ENCODE measurements at places on chromosomes 2 and 18. TPM values are rescaled to one million over a fixed set of nuclear protein-coding genes. Genes with fewer than 3 reads are reported as not detected.

GRCh38 chr2:38260469-38260868 is 116.6 kb downstream of the ATL2 start:
- DNase-seq, result no peak

DNA sequence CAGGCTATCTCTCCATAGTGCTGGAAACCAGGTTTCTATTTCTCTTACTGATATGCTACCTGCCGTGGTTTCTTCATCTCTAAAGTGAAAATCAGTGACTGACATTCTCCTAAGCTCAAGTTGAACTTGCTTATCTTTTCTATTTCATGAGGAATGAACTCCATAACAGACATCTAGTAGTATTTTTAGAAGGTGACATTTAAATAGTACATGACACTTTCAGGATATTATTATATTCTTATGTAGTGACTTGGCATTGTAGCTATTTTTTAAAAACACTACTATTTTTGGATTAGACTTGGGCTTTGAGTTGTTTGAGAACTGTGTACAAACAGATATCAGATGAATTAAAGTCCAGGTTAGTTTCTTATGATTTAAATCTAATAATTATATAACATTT is 1381.8 kb downstream of the DSC3 start:
- no peak for DNase-seq

- no peak for DNase-seq
Measured at GRCh38 chr2:67277450-67277849, 119.7 kb upstream of the ETAA1 start.

GRCh38 chr2:3476985-3477327 is 42.4 kb downstream of the ADI1 start:
- DNase-seq, result no peak

DNA sequence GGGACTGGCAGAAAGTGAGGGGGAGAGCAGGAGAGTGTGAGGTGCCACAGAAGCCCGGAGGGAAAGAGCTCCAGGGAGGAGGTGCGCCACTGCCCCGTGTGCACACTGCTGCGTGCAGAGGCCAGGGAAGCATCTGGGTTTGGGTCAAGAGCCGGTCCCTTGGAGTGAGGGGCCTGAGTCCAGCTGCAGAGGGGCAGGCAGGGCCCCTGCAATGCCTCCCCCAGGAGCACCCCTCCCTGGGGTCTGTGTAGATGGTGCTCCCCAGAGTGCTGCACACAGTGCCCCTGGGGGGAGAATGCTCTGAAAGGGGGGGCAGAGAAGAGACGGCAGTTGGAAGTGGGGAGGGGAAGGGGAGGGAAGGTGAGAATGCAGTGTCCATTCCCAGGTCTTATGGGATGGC is 3.7 kb upstream of the LIMS2 start:
- DNase-seq, result no peak

- DNase-seq, result no peak
Measured at GRCh38 chr18:67402543-67402942, 114.0 kb downstream of the DSEL start.

DNA sequence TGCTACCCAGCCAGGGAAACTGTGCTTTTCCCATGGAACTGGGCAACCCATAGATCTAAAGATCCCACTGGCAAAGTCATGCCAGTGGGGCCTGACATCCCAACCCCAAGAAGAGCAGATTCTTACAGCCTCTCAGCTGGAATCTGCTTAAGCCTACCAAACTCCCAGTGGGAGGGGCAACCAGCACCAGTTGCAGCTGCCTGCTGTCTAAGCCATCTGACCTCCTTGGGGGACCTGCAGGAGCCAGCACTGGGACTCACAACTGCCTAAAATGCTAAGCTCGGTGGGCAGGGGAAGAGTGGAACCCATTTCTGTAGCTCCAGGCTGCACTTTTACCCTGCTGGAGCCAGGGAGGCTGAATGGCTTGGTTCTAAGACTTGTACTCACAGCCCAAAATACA is 770.7 kb upstream of the SLC8A1 start:
- DNase-seq, result no peak

GRCh38 chr2:128153786-128154185 is 62.8 kb downstream of the UGGT1 start:
- no peak for DNase-seq

Gene BOLL
- not detected for total RNA-seq

- DNase-seq, result peak; percentile 57
Measured at GRCh38 chr18:70047931-70048603, 100.4 kb upstream of the CD226 start.

DNA sequence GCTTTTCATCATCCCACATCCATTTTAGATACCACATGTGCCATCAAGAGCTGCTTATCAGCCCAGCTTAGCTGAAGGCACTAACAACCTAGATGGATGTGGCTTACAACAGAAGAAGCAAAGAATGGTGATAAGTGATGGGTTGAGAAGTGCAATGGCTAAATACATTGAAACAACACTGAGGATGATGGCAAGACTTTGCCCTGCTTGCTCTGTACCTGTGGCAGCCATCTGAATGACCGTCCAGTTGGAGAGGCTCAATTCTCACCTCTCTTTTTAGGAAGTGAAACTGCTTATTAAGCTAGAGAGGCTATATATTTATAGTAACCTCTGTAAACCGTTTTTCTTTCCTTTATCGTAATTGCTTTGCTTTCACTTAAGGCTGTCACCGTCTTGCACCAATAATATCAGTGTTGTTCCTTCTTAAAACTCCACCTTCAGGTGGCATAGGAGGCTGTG is 5.7 kb downstream of the GPATCH11 start:
- no peak for DNase-seq

GRCh38 chr18:9631814-9632496 is 17.6 kb upstream of the PPP4R1 start:
- DNase-seq, result peak; percentile 78

Gene SH3RF3
- 4.8 TPM for total RNA-seq

DNA sequence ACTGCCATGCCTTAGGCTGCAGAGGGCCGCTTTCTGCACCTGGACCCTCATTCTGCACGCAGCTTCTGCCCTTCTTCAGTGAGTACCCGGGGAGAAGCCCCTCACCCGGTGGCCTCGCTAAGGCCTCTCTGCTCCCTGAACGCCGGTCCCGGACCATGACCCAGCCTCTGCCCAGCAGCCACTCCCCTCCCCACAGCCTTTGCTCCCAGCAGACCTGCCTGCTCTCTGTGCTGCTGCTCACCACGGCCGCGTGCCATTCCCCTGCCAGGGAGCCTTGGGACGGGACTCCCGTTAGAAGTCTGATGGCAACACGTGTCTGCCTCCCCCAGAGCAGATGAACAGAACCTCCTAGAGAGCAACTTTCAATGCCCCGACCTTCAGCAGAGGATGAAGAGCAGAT is 282.8 kb downstream of the NDUFA10 start:
- no peak for DNase-seq
